ENCODE measurements at places on chromosomes 11 and 22.

DNA sequence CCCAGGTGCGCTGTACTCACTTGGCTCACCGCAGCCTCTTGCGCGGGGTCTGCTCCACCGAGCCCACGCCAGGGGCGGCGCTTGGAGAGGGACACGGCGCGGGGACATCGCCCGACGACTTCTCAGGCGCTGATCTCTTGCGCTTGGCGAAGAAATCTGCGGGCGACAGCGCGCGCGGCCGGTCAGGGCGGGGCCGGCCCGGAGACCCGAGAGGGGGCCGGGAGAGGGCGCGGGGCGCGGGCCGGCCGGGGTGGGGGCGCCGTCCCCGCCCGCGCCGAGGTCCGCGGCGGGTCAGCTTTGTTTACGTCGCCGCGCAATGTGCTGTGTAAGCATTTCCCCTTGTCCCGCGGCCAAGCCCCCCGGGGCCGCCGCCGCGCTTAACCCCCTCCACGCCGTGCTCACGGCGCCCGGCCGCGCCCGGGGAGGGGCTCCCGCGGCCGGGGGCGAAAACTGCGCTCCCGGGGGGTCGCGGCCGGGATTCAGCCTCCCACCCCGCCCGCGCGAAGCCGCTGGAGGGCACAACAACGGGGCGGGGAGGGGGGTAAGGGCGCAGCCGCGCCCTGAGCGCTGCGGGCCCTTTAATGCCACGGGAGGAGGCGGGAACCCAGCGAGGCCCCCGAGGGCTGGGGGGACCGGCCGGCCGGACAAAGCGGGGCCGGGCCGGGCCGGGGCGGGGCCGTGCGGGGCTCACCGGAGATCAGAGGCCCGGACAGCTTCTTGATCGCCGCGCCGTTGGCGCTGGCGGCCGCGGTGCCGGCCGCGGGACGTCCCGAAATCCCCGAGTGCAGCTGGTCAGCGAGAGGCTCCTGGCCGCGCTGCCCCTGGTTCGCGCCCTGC is 1.4 kb downstream of the CDKN1C start:
- peak; percentile 42 for DNase-seq

- DNase-seq = no peak
These were observed 2.8 kb downstream of the MRPL23 start for GRCh38 chr11:1949922-1950321.

- DNase-seq = no peak
These were observed 565.0 kb downstream of the LRRC4C start for GRCh38 chr11:40894501-40894900.

DNA sequence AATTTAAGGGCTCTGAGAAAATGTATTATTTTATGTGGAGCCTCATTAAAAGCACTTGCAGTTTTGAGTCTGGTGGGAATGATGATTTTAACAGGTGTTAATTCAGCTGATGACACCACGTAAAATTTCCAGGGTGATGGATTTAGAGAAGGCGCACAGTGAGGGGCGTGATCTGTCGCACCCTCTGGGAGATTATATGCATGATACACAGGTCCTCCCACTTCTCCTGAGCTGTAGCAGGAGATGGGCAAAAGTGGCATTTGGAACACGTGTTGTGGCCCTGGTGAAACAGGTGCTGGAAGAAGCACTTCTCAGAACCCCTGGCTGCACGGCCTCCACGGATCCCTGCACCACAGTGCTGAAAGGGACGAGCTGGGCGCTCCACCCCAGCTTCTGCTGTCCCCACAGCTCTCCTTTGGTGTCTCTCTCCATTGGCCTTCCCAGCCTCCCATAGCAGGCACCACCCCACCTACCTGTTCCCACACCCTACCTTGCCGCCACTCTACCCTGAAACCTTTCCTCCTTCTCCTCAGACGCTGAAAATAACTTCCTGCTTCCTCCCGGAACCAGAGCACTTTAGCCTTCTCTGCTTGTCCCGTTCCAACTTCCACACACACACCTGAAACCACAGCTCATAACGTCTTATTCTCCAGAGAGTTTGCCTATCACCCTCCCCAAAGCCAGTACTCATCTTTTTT is 6.9 kb upstream of the SORL1 start:
- no peak for DNase-seq

DNA sequence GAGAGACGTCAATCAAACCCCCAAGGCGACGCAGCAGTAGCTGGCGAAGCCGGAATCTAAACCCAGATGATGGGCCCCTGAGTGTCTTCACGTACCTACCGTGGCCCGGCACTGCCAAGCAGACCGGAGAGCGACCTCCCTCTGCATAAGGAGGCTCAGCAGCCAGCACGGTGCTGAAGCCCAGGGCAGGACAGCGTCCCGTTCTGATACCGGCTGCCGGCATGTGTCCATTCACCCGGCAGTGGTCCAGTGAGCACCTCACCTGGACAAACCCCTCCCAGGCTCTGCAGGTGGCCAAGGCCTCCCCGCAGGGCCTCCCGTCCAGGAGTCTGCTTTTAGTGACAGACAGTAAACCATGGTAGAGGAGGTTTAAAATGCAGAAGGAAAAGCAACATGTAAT is 142.0 kb downstream of the BRD1 start:
- DNase-seq = no peak

DNA sequence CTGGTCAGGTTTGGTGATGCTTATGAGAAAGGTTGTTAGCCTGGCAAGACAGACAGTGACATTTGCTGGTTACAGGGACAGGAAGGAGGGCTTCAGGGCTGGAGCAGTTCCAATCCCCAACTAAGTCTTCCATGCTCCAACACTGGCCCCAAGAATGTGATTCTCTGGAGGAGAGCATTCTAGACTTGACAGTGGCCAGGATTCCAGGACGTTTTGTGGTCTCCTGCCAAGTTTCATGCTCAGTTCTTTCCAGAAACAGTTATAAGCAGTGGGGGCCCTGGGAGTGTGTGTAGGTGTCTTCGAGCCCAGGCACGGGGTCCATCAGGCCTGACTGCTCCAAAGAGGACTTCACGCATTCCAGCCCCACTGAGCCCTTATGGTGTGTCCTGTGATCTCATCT is 8.9 kb upstream of the GRK3 start:
- no peak for DNase-seq

GRCh38 chr22:36325154-36326031 is 62.4 kb downstream of the MYH9 start:
- DNase-seq = no peak

DNA sequence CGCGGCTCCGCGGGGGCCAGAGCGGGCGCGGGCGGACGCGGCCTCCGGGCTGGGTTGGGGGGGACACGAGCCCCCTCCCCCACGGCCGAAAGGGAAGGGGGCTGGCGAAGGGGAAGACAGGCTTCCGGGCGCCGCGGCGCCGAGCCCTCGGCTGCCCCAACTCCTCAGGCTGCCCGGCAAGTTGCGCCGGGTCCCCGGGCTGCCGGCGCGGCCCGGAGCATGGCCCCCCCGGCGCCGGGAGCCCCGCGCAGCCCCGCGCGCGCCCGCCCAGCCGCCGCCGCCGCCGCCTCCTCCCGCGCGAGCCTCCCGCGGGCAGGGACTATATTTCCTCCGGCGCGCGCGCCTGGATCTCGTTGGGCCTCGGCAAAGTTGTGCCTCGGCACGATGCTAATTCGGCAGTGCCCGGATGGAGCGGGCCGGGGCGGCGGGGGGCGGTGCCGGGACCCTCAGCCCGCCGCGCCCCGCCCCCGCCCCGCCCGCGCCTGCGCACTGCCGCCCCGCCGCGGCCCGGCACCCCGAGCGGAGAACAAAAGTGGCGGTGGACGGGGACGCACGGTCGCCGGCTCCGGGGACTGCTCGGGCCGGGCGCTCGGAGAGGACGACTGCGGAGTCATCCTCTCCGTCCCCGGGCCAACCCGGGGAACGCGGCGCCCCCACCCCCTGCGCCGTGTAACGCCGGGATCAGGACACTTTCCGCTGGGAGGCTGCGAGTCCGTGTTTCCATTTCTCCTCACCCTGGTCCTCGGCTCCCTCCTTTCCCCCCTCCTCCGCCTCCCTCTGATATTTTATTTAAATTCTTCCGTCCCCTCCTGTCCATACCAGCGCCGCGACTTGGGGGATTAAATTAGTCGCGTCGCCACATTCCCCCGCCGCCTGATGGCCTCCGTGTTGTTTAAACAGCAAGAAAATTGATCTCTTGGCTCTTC is at the start of gene PHF21B:
Gene PHF21B (minus strand): TSS at position 400 of the 926 bp plus-strand sequence. CDS start 456 bp downstream, outside the sequence.
- no peak for DNase-seq

- DNase-seq = no peak
These were observed 878.8 kb downstream of the NTM start for GRCh38 chr11:132249256-132249655.

DNA sequence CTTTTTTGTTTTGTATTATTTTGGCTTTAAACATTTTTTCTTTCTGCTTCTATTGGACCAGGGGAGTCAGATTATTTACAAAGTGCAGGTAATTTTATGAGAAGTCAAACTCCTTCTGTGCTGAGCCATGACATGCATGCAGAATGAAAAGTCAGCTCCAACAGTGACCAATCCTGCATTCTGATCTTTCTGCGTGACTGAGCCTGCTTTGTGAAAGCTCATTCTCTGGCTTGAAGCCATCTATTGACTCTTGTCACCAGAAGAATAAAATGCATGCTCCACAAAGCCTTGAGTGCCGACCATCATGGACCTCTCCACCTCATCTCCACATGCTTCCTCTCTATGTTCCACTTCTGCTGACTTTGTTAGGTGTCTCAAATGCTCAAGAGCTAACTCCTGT is 50.2 kb downstream of the MIAT start:
- no peak for DNase-seq

GRCh38 chr11:97445561-97445960 is 1055.7 kb downstream of the JRKL start:
- DNase-seq = no peak

- peak; percentile 39 for DNase-seq
These were observed 113.6 kb upstream of the ANO5 start for GRCh38 chr11:22079133-22079872.
